ENCODE measurements at places on chromosomes 4 and X.

DNA sequence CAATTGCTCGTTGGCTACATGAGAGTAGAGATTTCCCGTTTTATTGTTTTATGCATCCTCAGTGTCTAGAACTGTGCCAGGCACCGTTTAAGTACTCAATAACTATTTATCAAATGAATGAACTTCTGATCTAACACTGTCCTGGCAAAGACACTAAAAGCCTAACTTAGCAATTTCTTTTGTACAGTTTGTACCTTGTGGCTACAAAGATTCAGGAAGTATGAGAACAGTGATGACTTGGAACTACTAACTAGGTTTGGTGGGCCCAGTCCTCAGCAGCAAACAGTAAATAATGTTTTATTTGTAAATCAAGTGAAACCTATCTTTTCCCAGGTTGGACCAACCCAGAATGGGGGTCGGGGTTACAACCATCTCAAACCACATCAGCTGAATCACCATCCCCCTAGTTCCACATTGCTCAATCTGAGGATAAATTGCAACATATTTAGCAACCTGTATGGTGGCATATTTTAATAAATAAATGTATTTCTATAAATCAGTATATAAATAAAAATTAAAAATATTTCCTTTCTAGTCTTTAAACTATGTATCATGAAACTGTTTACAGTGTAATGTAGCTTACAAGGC is 12.3 kb upstream of the SCRG1 start:
- DNase-seq: no peak

DNA sequence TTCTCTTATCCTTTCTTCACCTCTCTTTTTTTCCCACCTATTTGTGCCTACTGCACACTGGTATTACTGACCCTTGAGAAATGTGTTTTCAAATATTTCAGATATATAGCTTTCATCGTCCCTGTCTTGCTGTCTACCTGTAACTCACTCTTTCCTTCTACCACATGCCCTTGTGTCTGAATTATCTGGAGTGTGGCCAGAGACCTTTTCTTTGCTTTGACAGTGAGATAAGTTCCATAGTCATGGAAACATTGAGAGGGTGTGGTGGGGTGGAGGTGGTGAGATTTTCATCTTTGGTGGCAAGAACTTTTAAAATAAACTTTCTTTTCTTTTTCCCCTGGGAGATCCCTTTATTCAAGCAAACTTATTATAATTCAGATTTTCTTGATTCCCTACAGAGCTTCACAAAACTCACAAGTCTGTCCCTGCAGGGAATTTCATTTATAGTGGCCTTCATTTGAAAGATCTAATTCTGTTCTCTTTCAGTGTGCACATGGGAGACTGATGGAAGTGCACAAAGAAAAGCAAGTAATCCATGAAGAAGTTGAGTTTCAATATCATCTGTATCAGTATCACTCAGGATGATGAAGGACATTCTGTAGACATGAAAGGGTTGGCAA is 95.7 kb downstream of the SH2D1A start:
- DNase-seq: no peak

- no peak for DNase-seq
These were observed 109.7 kb upstream of the CPEB2 start for GRCh38 chr4:14892563-14892962.

- DNase-seq: no peak
These were observed 207.3 kb downstream of the SLC7A11 start for GRCh38 chr4:138034871-138035270.

DNA sequence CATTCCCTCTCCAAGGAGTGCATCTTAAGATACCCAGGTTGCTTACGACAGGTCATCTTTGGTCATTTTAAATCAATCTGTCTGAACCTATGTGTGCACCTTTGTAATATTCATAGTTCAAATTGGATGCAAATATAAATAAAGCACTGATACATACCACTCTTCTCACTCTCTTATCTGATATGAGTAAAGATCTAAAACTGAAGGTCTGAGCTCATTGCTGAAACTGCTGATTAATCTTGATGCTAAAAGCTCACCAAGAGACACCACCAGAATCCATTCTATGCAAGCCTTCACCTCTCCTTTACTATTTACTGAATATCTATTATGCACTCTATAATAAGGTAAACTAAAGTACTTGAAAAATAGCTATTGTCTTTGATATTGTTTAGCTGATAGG is 16.6 kb downstream of the HSD17B13 start:
- DNase-seq: no peak

Measured in activated T-helper 1 cell treated with anti-CD3 and anti-CD28 coated beads, Interleukin-2, amount 50 U/mL, for 16 hours (primary cell).